Neural progenitor cell (in vitro differentiated cells): ENCODE measurements at places on chromosomes 4 and X. TPM values are rescaled to one million over a fixed set of nuclear protein-coding genes. Genes with fewer than 3 reads are reported as not detected.

DNA sequence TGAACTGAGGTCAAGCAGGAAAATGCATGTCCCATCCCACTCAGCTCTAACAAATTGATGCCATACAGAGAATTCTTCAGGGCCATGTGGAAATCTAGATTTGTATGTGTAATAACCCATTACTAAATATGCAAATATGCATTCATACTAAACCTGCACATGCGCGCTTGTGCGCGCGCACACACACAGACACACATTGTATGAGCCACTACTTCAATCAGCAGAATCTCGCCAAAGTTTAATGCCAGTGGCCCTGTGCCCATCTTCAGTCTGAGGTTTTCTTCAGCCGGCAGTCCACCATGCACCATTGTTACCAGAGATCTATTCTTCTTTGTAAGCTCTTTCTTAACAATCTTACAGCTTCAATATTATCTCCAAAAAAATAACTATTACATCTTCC lies 276.4 kb downstream of the PDGFC start:
- H3K27ac ChIP-seq, result no peak overlapping the region
- H3K4me1 ChIP-seq, result no peaks in the 10 kb centered on the region
- H3K4me3 ChIP-seq, result no peak overlapping the region

DNA sequence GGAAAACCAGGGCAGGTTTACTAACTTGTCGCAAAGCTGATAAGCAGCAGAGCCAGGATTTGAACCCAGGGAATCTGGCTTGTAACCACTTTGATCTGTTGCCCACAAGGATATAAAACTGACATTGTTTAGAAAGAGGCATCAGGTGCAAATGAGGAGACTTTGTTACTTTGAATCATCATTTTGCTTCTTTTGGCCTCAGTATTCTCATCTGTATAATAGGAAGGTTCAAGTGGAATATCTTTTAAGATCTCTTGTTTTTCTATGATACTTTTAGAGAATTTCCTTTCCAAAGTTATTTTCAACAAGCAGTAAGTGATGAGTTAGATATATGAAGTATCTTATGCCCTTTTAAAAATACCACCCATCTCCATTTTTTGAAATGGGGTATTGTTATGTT lies 57.8 kb upstream of the NAP1L5 start:
- H3K27me3 ChIP-seq, result no peaks in the 10 kb centered on the region
- no peak for DNase-seq
- no peaks in the 10 kb centered on the region for H3K36me3 ChIP-seq

DNA sequence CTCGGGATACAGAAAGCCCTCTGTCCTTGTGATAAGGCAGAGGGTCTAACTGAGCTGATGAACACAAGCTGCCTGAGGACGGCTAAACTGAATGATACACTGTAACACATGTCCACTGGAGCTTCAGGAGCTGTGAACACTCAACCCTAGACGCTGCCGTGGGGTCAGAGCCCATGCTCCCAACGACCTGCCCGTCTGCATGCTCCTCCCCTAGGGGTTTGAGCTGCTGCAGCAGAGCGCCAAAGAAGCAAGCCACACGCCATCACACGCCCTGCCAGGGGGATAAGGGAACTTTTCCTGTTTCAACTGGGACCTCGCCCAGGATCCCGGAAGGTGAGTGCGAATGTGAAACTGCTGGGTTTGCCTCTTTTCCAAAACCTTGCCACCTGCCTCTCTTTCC lies 361.8 kb downstream of the FAT4 start:
- no peak for DNase-seq
- no peak overlapping the region for H3K4me3 ChIP-seq
- H3K4me1 ChIP-seq, result no peaks in the 10 kb centered on the region

DNA sequence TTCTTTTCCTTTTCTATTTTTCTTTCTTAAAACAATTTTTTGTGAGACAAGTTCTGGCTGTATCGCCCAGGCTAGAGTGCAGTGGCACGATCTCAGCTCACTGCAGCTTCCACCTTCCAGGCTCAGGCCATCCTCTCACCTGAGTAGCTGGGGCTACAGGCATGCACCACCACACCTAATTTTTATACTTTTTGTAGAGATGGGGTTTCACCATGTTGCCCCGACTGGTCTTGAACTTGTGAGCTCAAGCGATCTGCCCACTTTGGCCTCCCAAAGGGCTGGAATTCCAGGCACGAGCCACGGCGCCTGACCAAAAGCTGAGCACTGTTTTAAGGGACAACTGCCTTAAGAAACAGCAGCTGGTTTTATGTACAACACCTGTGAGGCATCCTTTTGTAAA lies 9.3 kb upstream of the NAT8L start:
- H3K4me1 ChIP-seq, result no peaks in the 10 kb centered on the region
- peaks cover 32% of the 10 kb centered on the region for H3K27me3 ChIP-seq
- no peak overlapping the region for H3K27ac ChIP-seq
- DNase-seq, result no peak
- H3K4me3 ChIP-seq, result no peak overlapping the region

DNA sequence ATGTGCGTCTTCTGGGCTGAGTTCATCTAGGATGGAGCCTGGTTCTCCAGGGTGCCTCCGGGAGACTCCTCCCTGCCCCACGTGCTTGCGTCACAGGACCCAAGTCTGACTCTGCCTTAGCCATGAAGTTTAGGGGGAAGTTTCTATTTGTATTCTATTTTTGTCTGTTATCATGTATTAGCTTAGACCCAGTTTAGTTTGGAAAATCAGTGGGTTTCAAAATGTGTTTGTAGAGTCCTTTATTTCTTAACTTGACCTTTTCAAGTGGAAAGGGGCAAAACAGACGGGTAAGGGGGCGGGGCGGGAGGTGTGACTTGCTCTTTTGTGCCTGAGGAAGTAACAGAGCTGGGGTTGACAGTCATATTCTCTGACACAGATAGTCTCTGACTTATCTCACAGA lies 86.0 kb downstream of the HTT start:
- peaks cover 28% of the 10 kb centered on the region for H3K36me3 ChIP-seq
- H3K27ac ChIP-seq, result no peak overlapping the region
- H3K4me1 ChIP-seq, result no peaks in the 10 kb centered on the region
- H3K4me3 ChIP-seq, result no peak overlapping the region
- no peaks in the 10 kb centered on the region for H3K27me3 ChIP-seq

DNA sequence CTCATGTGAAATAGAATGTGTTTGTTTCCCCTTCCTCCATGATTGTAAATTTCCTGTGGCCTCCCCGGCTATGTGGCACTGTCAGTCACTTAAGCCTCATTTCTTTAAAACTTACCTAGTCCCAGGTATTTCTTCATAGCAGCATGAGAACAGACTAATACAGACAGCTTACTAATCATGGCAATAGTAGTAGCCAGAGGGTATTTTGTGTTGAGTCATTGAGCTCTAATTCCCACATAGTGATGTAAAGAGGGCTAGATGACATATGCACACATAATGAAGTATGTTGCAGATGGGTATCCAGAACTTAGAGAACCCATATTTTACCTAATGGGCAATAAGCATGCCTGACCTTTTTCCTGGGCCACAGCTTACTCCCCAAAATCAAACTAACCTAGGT lies 1197.2 kb downstream of the PCDH7 start:
- H3K36me3 ChIP-seq, result no peaks in the 10 kb centered on the region
- no peak for DNase-seq
- H3K4me1 ChIP-seq, result no peaks in the 10 kb centered on the region
- no peak overlapping the region for H3K4me3 ChIP-seq
- no peaks in the 10 kb centered on the region for H3K27me3 ChIP-seq
- H3K27ac ChIP-seq, result no peak overlapping the region

GRCh38 chrX:56222473-56223000 lies 9.6 kb upstream of the KLF8 start:
- no peak for DNase-seq
- H3K36me3 ChIP-seq, result no peaks in the 10 kb centered on the region
- H3K4me3 ChIP-seq, result no peak overlapping the region
- H3K27me3 ChIP-seq, result no peaks in the 10 kb centered on the region
- no peak overlapping the region for H3K27ac ChIP-seq
- no peaks in the 10 kb centered on the region for H3K4me1 ChIP-seq

DNA sequence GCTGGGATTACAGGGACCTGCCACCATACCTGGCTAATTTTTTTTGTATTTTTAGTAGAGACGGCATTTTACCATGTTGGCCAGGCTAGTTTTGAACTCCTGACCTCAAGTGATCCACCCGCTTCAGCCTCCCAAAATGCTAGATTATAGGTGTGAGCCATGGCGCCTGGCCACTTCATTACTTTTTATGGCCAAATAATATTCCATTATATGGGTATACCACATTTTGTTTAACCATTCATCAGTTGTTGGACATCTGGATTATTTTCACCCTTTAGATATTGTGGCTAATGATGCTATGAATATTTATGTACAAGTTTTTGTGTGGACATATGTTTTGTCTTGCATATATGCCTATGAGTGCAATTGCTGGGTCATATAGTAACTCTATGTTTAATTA lies 8.6 kb upstream of the FHIP1A start:
- DNase-seq, result no peak
- H3K4me3 ChIP-seq, result no peak overlapping the region
- no peaks in the 10 kb centered on the region for H3K36me3 ChIP-seq

GRCh38 chr4:109764376-109764775 lies 34.5 kb upstream of the PLA2G12A start:
- H3K4me3 ChIP-seq, result no peak overlapping the region
- H3K27me3 ChIP-seq, result no peaks in the 10 kb centered on the region
- H3K4me1 ChIP-seq, result no peaks in the 10 kb centered on the region
- no peaks in the 10 kb centered on the region for H3K36me3 ChIP-seq
- H3K27ac ChIP-seq, result no peak overlapping the region

- H3K27me3 ChIP-seq, result no peaks in the 10 kb centered on the region
- no peak overlapping the region for H3K27ac ChIP-seq
- H3K4me3 ChIP-seq, result no peak overlapping the region
These were observed 61.0 kb downstream of the REELD1 start for GRCh38 chr4:146275370-146275769.

GRCh38 chrX:49042581-49043219 lies 457 bp downstream of the TFE3 start:
- no peaks in the 10 kb centered on the region for H3K27me3 ChIP-seq
- peak overlapping the region; percentile 56 for H3K27ac ChIP-seq
- peaks cover 3% of the 10 kb centered on the region for H3K4me1 ChIP-seq
- no peak for DNase-seq
- H3K36me3 ChIP-seq, result no peaks in the 10 kb centered on the region
- peak overlapping the region; percentile 78 for H3K4me3 ChIP-seq

- H3K36me3 ChIP-seq, result no peaks in the 10 kb centered on the region
- H3K4me1 ChIP-seq, result no peaks in the 10 kb centered on the region
- no peak for DNase-seq
These were observed 53.9 kb upstream of the RPS6KA3 start for GRCh38 chrX:20320461-20321159.

- H3K27ac ChIP-seq, result no peak overlapping the region
- H3K4me3 ChIP-seq, result no peak overlapping the region
- H3K36me3 ChIP-seq, result no peaks in the 10 kb centered on the region
- no peaks in the 10 kb centered on the region for H3K27me3 ChIP-seq
- DNase-seq, result no peak
- H3K4me1 ChIP-seq, result peaks cover 20% of the 10 kb centered on the region
These were observed 102.5 kb downstream of the FNIP2 start for GRCh38 chr4:158871335-158871724.

DNA sequence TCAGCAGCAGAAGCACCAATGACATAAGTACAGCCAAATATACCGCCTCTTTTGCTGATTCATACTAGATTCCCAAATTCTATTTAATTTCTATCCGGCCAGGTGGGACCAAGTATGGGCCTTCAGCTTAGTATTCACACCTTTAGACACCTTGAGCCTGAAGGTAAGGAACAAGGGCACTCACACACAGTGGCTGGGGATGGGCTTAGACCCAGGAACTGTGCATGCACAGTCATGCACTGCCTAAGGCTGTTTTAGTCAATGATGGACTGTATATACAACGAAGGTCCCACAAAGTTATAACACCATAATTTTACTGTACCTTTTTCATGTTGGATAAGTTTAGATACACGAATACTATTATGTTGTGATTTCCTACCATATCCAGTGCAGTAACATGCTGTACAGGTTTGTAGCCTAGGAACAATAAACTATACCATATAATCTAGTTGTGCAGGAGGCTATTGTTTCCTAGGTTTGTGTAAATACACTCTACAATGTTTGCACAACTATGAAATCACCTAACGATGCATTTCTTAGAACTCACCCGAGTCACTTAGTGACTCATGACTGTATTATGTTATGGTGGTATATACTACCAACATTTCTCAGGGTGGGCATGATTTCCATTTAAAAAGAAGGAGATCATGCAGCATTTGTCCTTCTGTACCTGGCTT lies 9.7 kb upstream of the CLNK start:
- H3K27me3 ChIP-seq, result no peaks in the 10 kb centered on the region
- H3K36me3 ChIP-seq, result no peaks in the 10 kb centered on the region
- no peak overlapping the region for H3K4me3 ChIP-seq
- DNase-seq, result no peak
- no peaks in the 10 kb centered on the region for H3K4me1 ChIP-seq

DNA sequence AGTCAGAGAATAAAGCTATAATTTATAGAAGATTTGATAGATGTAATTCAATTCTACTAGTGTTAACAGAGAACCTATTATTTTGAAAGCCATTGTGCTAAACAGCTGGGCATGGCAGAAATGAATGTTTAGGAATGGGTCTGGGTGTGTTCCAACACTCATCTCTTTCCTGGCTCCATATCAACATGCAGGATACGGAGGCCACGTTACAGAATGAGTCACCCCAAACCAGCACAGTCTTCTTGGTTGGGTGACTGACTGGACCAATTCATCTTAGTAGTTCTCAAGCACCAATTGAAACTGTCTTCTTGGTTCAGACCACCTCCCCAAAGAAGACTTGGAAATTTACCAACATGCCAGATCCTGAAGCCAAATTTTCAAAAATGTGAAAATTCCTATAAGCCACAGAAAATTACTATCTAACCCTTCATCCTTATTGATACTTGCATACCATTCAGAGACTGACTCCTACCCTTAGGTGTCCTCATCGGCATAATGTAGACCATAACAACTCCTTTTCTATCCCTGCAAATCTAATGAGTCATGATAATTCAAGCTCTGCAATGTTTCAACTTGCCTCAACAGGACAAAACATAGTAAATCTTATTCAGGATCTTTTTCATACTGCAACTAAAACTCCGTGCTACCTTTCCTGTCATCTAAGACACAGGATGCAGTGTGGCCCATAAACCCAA lies 52.0 kb upstream of the ATOH1 start:
- DNase-seq, result no peak
- no peaks in the 10 kb centered on the region for H3K36me3 ChIP-seq
- peaks cover 4% of the 10 kb centered on the region for H3K4me1 ChIP-seq
- no peaks in the 10 kb centered on the region for H3K27me3 ChIP-seq
- H3K27ac ChIP-seq, result no peak overlapping the region

GRCh38 chrX:47143894-47144625 lies 442 bp downstream of the NDUFB11 start:
- H3K27me3 ChIP-seq, result no peaks in the 10 kb centered on the region
- H3K4me1 ChIP-seq, result no peaks in the 10 kb centered on the region
- H3K4me3 ChIP-seq, result peak overlapping the region; percentile 61
- H3K27ac ChIP-seq, result no peak overlapping the region
- peak; percentile 61 for DNase-seq

CITED1 gene
- total RNA-seq, result 0.69 and 1.9 TPM in 2 replicates

GUCY1B1 gene
- total RNA-seq, result 10.8 and 10.9 TPM in 2 replicates

SEC24D gene
- 8.2 and 10.1 TPM in 2 replicates for total RNA-seq

SLC10A3 gene
- total RNA-seq, result 3.5 and 5.7 TPM in 2 replicates

FAAH2 gene
- 8.5 and 24.6 TPM in 2 replicates for total RNA-seq

SMC1A gene
- 80.4 and 82.2 TPM in 2 replicates for total RNA-seq

ARMCX6 gene
- 23.8 and 35.6 TPM in 2 replicates for total RNA-seq

ZCCHC12 gene
- not detected in 2 replicates for total RNA-seq

ATP6AP2 gene
- total RNA-seq, result 70.1 and 88.1 TPM in 2 replicates

STAP1 gene
- total RNA-seq, result not detected in 2 replicates

INPP4B gene
- total RNA-seq, result 0.90 and 1.3 TPM in 2 replicates

HTN1 gene
- not detected in 2 replicates for total RNA-seq

LETM1 gene
- 16.9 and 34.8 TPM in 2 replicates for total RNA-seq

APOO gene
- total RNA-seq, result 44.2 and 81.0 TPM in 2 replicates
